ENCODE measurements at places on chromosomes 1 and 21.

DNA sequence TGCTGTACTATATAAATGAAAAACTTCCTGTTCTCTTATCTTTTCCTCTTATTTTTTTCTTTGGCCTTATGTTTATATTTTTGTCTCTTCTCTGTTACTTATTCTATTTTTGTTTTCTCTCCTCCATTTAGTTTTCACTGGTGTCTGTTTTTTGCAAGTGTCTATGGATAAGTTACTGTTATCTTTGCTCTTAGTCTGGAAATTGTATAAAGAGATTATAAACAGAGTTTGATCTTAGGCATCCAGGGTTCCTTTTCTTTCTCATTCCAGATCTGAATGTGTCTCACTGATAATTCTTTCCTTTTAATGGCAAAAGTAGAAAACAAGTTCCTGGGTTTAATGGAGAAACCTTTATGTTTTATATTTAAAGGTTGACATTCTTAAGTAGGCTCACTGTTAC, 34.5 kb downstream of the MAN1A2 start:
- DNase-seq: no peak

DNA sequence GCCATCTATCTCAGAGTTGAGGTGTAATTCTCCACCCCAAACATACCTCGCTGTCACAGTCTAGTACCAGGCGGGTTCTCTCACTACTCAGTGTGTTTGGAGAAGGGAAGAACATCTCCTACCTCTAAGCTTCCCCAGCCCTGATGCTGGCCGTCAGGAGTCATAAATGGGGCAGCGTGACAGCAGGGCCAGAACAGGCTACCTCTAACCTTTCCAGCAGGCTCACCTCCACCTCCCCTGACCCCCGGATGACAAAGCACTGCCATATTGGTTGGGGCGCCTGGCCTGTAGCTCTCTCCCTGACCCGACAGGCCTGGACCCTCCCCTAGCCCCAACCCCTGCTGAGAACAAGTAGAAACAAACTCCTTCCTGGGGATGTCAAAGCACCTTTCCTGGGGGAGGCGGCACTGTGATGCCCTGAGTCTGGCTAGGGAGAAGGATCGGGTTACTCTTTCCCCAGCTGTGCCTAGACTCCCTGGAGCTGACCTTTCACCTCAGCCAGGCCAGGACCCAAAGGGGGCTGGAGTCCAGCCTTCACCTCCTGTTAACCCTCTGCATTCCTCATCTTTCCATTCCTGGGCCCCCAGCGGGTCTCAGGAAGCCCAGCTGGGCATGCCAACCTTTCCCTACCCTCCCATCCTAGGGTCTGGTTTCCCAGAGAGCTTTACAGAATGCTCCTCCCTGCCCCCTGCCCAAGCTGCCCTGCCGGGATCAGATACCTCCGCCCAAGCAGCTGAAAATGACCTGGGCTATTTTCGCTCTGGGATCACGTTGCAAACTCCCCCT, 34.2 kb downstream of the AHDC1 start:
- no peak for DNase-seq

- DNase-seq: no peak
These were observed 1234.4 kb downstream of the KCNT2 start for GRCh38 chr1:195373856-195374255.

DNA sequence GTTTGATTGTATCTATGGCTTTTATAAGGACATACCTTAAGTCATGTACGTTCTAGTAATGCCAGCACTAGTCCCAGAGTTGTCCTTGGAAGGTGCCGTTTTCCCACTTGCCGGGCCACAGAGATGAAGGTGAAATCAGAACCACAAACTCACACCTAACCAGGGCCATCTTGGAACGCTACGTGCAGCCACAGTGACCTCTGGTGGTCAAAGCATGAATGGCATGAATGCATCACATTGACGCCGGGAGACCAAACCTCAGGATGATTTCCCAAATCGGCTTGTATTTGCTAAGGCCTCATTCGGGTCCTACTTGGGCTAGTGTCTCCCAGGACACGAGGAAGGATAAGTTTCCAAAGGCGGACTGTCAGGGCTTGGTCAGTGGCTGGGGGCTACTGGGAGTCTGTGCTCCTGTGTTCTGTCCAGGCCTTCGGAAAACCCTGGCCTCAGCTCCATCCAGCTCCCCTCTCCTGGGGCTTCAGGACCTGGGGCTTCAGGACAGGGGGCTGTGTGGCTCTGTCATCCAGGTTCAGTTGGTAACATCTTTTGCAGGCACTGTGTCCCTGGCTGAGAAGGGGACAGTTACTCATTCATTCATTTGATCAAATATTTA, 260.5 kb downstream of the PRDM2 start:
- no peak for DNase-seq

- no peak for DNase-seq
These were observed 6.7 kb upstream of the PADI6 start for GRCh38 chr1:17365293-17365692.

- no peak for DNase-seq
These were observed 250.3 kb downstream of the PTPRC start for GRCh38 chr1:198889101-198889500.

- no peak for DNase-seq
These were observed 1.2 kb upstream of the MSTO1 start for GRCh38 chr1:155608888-155609225.

DNA sequence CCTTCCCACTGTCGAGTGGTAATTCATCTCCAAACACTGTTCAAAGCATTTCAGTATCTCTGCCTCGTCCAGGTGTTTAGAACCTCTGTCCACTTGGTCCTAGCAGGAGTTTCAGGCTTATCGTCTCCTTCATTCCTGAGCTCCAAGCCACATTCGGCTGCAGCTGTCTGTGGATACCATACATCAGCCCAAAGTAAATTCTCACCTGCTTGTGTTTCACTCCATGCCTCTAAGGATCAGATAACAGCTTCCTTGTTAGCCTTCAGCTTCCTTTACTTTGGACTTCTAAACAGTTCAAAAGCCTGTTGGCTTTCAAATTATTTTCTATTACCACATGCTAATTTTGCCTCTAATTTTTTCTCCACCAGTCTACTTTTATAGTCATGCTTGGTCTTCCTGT, 219.0 kb upstream of the L1TD1 start:
- DNase-seq: no peak

DNA sequence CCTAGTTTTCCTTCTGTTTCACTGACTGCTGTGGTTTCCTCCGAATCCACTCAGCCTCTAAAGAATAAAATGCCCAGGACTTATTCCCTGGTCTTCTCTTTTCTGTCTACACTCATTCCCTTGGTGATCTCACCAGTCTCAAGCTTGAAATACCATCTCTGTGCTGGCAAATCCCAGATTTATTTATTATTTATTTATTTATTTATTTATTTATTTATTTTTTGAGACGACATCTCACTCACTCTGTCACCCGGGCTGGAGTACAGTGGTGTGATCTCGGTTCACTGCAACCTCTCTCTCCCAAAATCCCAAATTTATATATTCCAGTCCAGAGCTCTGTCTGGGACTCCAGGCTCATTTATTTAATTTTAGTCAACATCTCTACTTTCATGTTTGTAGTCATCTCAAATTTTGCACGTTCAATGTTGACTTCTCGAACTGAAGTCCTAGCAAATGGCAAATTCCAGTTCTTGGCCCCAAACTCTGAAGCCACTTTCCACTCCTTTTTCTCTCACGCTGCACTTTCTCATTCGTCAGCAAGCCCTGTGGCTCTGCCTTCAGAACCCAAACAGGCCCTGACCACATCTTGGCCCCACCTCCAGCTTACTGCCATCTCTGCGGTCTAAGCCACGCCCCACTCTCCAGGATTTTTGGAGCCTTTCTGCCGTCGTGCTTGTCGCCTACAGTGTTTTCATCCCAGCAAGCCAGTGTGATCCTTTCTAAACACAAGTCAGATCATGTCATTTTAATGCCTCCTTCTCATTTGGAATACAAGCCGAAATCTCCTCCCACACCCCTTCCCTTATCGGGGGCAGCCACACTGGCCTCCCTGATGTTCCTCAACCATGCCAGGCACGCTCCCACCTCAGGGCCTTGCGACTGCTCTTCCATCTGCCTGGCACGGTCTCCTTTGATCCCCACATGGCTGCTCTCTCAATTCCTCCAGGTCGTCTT, 14.2 kb upstream of the TENT5B start:
- no peak for DNase-seq

DNA sequence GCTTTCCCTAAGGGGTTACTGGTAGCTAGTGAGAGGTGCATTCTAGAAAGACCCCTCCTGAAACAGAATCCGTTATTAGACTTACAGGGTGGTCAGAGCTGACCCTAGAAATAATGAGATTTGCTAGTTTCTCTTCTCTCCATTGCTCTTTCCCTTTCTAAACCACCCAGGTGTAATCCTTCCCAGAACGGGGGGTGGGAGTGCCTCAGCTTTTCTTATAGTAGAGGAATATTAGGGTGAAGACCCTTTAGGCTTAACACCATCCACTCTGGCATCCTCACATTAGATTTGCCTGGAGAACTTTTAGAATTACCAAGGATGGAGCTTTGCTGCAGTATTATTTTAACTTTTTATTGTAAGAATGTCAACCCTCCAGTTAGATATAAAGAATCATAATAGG, 49.4 kb downstream of the CAPN9 start:
- DNase-seq: no peak

DNA sequence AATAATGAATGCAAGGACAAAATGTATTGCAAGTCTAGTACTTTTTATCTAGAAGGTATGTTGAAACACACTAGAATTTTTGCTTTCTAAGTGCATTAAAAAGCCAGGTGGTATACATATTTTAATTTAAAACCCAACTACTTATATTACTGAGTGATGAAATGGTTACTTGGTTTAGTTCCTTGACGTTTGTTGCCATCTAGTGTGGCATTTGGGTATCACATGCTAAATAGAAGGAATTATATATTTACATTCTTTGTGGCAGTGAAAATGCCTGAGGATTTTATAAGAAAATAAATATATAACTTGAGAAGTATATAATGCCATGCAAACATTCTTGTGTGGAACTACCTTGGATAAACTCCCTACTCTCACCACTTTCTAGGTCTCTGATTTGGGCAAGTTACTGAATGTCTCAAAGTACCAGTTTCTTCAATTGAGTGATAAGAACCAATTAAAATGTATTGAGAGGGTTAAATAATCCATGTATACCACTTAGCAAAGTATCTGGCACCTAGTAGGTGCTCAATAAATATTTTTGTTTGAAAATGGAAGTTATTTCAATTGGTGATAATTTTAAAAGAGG, 69.6 kb downstream of the SDCCAG8 start:
- DNase-seq: peak; percentile 49

DNA sequence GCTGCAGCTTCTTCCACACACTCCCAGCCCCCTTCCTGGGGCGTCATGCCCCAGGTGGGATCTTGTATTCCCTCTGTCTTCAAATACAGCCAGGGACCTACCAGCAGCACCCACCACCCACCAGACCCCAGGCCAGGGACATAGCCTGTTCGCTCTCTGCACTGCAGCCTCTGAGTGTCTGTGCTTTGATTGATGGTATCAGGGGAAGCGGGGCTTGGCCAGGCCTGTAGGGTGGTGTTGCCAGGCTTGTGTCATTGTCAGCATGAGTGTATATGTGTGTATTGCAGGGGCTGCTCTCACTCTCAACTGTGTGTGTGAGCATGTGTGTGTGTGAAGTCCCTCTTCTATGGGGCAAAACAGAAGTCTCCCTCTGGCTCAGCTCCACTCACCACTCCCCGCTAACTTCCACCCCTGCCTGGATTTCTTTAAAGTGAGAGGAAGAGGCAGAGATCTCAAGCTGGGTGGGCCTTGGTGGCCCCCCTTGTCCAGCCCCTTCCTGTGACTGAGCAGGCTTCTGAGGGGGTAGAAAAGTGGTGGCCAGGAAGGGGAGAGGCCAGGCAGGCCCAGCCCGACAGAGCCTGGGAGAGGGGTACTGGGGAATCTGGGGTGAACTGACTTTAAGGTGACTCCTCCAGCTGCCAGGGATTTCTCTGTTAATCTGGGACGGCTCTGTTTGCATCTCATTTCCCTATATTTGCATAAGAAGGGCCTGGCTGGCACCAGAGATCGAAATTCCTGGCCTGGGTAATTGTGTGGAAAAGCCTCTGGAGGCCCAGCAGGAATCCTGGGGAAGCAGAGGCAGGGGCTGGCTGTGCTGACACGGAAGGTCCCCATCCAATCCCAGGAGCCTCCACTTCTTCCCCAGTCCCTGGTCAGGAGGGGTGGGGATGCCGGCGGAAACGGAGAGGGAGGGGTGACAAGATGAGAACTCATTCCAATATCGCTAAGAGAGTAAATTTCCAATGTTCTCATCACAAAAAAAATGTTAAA, 18.6 kb upstream of the ADGRB2 start:
- no peak for DNase-seq

GRCh38 chr1:1599030-1599934, 653 bp downstream of the FNDC10 start:
- no peak for DNase-seq

DNA sequence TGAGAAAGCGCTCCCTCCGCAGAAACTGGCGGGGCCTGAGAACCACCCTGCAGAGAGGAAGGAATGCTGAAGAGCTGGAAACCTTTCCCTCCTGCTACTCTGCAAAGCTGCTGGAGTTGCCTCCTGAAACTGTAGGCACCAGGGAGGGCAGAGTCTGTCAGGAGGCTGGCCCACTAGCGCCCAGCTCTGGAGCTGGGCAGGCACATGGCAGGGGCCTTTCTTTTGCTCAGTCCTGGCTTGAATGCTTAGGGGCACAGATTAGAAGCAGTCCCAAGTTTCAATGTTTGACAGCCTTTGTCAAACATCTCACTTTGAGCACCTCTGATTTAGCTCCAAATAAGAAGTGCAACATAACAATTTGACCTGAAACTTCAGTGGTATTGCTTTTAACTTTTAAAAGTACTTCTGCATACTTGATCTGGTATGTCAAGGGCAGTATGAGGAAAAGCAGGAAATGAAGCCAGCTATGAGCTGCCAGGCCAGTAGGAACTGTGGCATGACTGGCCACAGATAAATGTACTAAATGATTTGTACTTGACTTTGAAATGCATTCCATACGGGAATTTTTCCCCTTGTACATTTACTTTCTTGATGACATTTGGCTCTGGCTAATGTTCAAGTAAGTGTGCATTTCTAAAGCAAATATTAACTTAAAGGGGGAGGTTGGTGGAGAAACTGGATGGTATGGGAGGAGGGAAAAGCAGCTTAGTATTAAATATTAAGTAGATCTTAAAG, 7.2 kb downstream of the C1orf116 start:
- no peak for DNase-seq

DNA sequence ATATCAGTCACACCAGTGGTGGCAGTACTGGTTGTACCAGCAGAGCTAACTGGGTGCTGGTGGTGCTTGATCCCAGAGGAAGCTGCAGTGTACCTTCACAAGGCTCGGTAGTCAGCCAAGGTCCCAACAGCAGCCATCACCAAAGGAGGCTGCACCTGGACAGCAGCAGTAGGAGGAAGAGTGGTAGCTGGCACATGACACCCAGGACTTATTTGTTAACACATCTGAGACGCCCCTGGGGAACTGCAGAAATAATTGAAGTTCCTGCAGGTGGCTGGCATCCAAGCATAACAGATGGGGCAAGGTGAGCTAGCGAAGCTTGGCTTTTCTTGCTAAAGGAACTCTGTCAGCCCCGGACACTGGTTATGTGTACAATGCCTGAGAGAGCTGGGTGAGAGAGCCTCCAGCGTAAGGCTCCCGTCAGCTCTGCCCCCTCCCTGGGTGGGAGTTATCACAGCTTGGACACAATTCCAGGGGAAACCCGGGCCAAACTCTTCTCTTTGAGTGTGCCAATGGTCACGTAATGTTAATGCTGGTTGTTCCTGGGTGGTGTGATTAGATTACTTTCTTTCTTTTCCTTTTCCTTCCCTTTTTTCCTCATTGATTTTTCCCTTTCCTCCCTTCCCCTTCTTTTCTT, 29.1 kb upstream of the PARP1 start:
- no peak for DNase-seq

GRCh38 chr1:198108636-198109370, 48.0 kb upstream of the NEK7 start:
- DNase-seq: no peak

All from AG04449 (cell line).